ENCODE measurements at places on chromosomes 2 and 18.
A peak's percentile ranks its signal among the peaks of the same experiment; 100 is the strongest.

- no peak for DNase-seq
These were observed 127.5 kb upstream of the TNP1 start for GRCh38 chr2:216987252-216987821.

GRCh38 chr2:15058015-15058720 is 425.7 kb downstream of the LRATD1 start:
- no peak for DNase-seq

DNA sequence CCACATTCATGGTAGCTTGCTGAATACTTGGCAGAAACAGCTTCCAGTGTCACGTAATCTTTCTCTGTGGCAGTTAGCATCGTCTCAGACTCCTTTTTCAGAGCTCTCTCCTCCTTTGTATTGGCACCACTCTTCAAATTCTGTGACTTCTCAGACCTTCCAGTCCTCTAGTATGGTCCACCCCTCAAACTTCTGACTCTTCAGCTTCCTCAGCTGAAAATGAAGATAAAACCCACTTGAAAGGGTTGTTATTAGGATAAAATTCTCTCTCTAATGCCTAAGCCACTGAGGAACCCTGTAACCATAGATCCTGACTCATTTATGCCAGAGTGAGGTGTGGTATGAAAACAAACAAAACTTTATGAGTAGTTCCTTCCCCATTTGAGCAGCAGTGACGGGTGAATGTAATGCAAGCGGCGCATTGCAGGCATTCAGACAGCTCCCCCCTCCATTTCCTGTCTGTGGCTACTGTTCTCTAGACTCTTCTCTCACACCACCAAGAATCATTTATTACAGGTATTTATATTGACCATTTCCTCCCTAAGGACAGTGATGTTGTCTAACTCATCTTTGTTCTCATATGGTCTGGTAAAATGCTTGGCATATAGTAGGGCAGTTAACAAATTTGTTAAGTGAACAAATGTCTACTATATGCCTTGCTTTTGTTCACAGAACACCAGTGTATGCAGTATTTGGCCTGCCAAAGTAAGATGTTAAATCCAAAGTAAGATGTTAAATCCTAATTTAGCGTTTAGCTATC is 35.3 kb downstream of the GALNT1 start:
- peak; percentile 61 for DNase-seq

DNA sequence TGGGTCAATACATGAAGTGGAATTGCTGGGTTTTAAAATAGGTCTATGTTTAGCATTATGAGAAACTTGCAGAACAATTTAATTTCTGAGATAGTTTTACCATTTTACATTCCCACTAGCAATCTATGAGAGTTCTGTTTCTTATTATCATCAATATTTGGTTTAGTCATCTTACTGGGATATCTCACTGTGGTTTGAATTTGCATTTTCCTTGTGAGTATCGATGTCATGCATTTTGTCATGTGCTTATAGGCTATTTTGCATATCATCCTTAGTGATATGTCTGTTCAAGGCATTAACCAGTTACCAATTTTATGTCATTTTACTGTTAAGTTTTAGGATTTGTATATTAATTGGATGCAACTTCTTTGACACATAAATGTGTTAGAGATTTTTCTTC is 204.4 kb downstream of the MCFD2 start:
- no peak for DNase-seq

DNA sequence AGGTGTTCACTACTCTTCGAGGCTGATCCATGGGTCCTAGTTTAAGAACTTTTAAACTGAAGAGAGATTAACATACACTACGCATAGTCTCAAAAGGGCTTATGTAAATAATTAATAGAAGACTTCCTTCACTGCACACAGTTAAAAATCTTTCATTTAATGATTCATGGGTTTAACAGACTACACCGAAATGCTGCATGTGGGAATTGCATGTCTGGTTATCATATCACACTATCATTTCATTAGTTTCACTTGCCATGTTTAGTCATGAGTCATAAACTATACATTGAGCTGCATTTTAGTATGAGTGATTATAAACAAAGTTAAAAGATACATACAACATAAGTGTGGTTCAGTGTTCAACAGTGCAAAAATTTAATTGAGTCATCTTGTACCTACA is 31.2 kb downstream of the GLS start:
- peak; percentile 31 for DNase-seq

GRCh38 chr2:201466050-201466675 is 14.6 kb downstream of the STRADB start:
- peak; percentile 53 for DNase-seq

DNA sequence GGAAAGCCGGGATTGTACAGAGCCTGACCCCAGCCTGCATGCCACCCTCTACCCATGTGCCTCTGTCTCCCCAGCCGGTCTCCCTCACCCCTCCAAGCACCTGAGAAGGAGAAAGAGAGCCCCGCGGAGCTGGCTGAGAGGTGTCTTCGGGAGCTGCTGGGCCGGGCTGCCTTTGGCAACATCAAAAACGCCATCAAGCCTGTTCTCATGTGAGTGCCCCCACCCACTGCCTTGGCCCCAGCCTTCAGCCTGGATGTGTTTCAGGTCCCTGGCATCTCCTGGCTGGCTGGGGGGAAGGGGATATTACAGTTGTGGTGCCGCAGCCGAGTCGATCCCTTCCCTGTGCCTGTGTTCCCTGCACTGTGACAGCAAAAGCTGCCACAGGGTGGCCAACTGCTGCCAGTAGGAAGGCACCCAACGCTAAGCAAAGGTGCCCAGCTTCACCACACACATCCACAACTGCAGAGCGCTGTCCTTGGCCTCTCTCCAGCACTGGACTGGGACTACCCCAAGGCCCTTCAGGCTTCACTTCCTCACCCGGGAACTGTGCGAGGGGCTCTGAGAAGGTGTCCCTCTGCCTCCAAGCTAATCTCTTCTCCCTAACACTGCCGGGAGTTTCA is 38.4 kb downstream of the POMC start:
- DNase-seq: no peak

DNA sequence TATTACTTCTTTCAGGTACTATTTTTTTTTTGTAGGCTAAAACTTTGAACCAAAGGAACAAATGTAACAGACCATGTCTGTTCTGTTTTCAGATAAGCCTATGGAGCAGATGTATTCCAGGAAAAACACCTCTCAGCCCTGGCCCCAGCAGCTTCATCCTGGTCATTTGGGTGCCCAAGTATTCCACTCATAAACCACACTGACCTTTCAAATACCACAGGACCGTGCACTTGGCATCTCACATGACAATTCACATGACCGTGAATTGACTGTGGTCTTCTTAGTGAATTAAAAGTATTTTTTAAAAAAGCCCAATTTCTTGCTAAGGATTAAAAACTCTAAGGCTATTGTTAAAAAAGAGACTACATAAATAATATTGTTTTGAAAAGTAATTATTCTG is 50.2 kb downstream of the SMIM21 start:
- DNase-seq: no peak

- no peak for DNase-seq
These were observed 436.5 kb downstream of the RND3 start for GRCh38 chr2:150051004-150051403.

GRCh38 chr2:29079887-29080286 is 5.6 kb upstream of the PCARE start:
- no peak for DNase-seq

GRCh38 chr18:31555971-31556747 is 35.5 kb upstream of the TTR start:
- DNase-seq: peak; percentile 62

DNA sequence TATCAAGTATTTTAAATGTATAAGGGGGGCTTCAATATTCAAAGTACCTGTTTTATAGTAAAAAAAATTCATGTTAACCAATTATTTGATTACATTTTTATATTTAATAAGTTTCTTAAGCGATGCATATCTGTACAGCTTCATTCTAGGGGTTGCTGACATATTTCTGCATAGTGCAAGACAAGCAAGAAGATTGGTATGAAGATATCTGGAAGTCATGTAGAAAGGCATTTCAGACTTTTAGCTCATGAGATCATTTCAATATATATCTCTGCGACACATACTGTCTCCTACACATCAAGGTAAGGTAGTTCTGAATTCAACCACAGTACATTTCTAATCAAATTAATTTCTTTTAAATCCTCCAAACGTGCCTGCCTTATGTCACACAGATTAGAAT is 73.1 kb downstream of the MEMO1 start:
- no peak for DNase-seq

DNA sequence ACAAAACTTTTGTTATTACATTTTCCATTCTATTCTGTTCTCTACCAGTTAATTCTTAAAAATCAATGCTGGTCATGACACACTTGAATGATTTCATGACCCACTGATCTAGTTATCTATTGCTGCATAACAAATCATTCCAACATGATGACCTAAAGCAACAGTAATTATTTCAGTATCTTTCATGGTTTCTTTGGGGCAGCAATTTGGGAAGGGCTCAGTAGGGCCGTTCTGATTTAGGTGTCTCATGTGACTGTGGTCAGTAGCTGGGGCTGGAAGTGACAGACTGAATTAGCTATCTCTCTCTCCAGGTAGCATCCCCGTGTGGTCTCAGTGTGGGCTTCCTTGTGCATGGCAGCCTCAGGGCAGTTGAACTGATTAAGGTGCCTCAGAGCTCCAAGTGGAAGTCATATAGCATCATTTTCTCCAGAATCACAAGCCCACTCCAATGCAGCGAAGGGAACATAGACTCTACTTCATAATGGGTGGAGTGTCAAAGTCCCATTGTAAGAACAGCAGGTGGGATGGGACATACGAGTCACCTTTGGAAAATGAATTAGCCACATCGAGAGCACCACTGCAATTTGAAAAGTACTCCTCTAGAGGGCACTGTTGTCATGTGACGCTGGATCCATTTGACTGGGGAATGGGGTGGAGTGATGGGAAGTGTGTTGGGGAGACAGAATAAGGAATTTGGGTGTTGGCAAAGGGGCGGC is 39.1 kb upstream of the FAM136A start:
- DNase-seq: peak; percentile 29

DNA sequence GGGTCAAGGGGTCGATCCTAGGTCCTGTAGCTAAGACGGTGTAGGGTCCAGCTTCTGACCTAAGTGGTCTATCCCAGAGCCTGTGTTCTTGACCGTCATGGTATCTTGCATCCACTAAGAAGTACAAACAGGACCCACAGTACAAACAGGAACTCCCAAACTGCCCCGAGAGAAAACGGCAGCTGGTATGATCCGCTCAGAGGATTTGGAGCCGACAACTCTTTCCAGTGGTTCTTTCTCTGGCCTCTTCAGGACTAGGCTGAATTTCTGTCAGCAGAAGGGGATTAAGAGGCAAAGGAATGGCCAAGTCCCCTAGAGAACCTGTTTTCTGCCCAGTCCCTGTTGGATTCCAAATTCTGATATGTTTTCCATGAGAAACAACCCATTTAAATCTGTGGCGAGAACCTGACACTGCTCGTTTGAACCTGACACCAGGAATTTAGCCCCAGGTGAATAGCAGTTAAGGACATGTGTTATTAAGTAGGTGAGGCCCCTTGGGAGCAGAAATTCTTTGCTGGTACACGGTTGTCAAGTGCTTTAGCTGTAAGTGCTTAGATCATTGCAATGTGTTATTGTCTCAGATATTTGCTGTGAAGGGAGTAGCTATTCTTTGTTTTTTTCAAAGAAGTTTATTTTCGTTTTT is 50.5 kb upstream of the TXNDC2 start:
- peak; percentile 76 for DNase-seq

DNA sequence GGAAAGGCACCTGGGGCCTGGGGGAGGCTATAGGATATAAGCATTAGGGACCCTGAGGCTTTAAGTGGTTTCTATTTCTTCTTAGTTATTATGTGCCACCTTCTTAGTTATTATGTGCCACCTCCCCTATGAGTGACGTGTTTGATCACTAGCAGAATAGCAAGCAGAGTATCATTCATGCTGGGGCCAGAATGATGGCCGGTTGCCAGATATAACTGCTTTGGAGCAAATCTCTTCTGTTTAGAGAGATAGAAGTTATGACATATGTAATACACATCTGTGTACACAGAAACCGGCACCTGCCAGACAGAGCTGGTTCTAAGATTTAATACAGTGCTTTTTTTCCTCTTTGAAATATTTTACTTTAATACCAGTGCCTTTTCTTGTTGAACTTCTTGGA is 29.4 kb downstream of the LIPG start:
- peak; percentile 64 for DNase-seq

DNA sequence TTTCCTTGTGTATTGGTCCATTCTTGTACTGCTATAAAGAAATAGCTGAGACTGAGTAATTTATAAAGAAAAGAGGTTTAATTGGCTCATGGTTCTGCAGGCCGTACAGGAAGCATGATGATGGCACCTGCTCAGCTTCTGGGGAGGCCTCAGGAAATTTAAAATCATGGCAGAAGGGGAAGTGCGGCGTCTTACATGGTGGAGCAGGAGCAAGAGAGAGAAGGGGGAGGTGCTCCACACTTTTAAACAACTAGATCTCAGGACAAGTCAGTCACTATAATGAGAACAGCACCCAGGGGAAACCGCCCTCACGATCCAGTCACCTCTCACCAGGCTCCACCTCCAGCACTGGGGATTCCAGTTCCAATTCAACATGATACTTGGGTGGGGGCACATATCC is 54.3 kb downstream of the MSH2 start:
- DNase-seq: no peak

DNA sequence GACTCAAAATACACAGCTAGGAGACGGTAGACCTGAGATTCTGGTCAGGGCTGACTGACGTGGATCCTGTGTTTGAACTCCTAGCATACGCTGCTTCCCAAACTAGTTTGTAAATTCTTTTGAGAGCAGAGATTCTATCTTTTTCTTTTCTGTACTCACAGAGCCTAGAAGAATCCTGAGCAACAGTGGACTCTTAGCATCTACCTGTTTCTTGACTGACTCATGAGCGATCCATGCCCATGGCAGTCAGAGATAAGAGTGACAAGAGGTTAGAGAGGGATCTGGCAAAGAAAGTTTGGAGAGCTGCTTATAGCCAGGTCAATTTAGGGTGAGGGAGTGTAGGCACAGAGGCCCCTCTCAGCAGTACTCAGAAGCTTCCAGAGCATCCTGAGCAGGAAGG is 41.1 kb upstream of the PPP1CB start:
- DNase-seq: no peak

DNA sequence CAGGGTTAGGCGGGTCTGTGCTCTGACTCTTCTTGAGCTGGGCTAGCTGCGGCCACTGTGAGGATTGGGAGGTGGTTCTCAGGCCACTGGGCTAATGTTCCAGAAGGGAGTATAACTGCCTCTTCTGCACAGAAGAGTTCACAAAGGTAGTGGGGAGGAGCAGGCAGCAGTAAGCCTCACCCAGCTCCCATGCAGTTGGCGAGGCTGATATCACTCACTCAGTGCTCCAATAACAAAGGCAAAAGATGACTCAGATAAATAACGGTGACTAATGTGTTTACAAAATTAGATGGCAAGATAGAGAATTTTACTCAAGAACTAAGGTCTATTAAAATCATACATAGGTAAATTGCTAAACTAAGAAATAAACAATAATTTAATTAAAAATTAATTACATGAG is 174.2 kb upstream of the TMEM200C start:
- no peak for DNase-seq
